ENCODE measurements at places on chromosomes 16 and 17.

DNA sequence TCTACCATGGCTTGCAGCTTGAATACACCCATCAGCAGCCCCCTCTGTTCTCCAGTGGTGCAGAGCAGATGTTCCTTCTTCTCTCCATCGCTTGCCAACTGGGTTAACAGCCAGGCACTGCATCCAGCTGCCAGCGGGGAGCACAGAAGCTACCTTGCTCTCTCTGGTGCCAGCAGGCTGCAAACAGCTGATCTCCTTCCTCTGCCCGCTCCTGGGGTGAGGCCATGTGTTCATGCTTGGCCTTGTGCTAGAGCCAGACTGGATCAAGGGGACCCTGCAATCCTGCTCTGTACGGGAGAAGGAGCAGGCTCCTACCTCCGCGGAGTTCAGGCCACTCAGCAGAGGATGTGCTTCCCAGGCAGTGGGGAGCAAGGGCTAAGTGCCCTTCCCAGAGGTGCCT is 24.1 kb upstream of the ENGASE start:
- no peak for DNase-seq

- DNase-seq, result no peak
Observed at GRCh38 chr17:19713462-19713861, 2.9 kb downstream of the SLC47A2 start.

DNA sequence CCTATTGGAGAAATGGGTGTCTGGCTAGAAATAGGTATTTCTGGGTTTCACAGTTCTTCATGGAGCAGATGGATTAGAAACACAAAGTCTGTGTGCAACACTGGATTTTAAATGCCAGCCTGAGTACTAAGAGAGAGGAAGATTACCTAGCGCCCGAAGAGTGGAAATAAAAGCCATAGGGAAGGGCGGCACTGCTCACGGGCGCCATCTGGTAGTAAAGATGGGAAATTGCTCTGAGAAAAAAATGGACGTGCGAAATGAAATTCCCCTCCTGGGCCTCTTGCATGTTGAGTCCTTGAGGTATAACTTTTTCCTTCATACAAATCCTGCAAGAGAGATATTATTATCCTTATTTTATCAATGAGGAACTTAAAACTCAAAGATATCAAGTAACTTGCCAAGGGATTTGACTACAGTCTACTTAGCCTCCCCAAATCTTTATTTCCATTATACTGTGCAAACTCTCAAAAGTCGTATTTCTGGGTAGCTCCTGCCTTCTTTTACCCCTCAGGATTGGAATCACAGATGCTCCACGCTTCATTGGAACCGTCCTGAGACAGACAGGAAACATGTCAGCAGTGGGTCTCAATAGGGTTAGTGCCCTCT is 72.8 kb downstream of the MMD start:
- peak; percentile 29 for DNase-seq

- no peak for DNase-seq
Observed at GRCh38 chr17:57810721-57811637, 38.9 kb downstream of the MRPS23 start.

- DNase-seq, result no peak
Observed at GRCh38 chr17:28907709-28908475, 5.0 kb upstream of the DHRS13 start.

DNA sequence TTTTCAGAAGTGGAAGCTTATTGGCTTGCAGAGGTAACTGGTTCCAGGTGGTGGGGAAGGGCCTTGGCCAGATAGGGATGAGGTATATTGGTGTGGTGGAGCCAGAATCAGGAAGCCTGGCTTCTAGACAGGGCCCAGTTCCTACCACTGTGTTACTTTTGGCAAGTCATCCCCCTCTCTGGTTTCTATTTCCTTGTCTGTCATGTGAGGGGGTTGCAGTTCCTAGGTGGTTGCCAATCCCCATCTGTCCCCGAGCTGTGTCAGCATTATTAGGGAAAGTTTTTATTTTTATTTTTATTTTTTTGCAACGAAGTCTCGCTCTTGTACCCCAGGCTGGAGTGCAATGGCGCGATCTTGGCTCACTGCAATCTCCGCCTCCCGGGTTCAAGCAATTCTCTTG is 3.0 kb downstream of the SMCR8 start:
- no peak for DNase-seq

DNA sequence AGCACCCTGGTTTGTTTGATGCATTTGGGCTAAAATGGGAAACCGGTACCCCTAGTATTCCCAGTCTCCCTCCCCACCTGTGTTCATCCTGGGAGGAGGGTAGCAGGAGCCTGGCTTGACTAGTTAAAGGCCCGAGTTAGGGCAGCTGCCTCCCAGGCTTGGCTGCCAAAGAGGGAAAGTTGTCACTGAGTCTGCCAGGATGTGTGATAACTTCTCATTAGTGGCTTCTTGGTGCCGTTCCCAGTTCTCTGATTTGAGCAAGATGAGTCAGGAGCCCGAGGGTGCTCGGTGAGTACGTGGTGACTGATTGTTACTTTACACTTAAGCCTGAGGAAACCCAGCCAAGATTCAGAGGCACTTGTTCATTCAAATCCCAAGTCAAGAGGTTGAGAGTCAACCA is 2.5 kb downstream of the KRT32 start:
- DNase-seq, result peak; percentile 61

- no peak for DNase-seq
Observed at GRCh38 chr17:74637926-74638325, 14.4 kb upstream of the CD300E start.

DNA sequence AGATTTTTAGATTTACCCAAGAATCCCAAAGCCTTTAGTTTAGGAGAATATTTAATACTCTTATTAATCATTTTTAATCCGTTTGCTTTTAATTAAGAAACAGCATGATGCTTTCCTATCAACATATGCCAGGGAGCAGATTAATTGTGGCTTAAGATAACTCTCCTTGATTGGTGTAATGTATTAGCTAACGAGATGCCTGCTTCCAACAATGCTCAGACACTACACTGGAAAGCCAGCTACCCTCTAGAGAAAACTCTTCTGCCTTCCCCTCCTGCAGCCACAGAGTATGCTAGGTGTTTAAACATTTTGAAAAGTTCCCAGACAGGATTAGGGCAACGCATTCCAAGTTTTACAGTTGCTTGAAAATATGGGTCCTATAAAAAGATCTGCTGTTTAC is 142.2 kb downstream of the AATF start:
- no peak for DNase-seq

- no peak for DNase-seq
Observed at GRCh38 chr16:3591436-3591803, 14.2 kb upstream of the NLRC3 start.

- DNase-seq, result no peak
Observed at GRCh38 chr16:50814541-50814940, 72.7 kb downstream of the CYLD start.

GRCh38 chr17:42571435-42572225 is 4.7 kb downstream of the MLX start:
- DNase-seq, result no peak

Measured in occipital lobe (tissue), 3 donors.